ENCODE measurements at places on chromosomes 16 and 17. TPM values are rescaled to one million over a fixed set of nuclear protein-coding genes. Genes with fewer than 3 reads are reported as not detected.

The COQ9 gene
- 65.6 TPM for total RNA-seq

The BRICD5 gene
- 18.6 TPM for total RNA-seq

DNA sequence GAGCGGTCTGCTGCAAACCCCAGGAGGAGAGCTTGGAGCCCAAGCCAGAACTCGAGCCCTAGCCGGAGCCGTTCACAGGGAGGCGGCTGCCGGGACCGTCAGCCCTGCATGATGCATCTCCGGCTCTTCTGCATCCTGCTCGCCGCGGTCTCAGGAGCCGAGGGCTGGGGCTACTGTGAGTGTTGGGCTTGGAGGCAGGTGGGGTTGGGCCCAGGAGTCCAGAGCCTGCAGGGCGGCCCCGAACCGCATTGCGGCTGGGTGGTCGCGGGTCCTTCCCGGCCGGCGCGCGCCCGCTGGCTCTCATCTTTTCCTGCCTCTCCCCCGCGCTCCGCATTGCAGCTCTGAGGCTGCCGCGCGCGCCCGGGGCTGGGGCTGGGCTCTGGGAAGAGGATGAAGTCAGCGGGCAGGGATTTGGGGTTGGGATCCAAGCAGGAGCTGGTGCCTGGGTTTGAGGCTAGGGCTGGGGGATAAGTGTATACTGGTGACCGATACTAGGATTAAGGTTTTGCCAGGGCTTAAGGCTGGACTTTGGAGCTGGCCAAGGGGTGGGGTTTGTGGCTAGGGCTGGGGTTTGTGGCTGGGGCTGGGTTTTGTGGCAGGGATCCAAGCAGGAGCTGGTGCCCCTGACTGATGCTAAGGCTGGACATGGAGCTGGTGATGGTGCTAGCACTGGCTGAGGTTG is 532 bp downstream of the CNTNAP1 start:
- no peak overlapping the region for H3K27ac ChIP-seq
- H3K36me3 ChIP-seq: no peaks in the 10 kb centered on the region
- no peaks in the 10 kb centered on the region for H3K27me3 ChIP-seq

DNA sequence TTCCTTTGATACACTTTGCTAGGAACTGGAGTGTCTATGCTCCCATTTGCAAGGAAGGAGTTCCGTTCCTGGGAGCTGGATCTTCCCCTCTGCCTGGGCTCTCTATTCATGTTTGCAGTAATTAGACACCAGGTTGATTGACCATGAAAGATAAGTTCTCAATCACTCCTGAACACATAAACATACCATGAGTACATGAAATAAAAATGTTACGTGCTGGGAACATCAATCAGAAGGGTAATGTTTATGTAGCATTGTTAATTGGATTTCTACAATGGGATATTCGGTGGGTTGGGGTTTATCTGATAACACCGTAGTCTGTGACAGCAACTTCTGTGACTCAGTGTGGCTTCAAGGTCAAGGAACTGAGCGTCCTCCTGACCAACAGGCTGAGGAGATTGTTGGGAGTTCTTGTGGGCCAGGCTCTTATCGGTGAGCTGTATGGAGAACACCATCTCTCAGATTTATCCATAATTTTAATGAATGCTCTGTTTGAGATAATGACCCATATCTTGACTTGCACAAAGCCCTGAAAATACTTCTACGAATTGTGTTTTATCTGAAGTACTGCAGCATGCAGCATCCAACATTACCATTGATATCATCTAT is 136.4 kb downstream of the NPIPB5 start:
- peaks cover 78% of the 10 kb centered on the region for H3K27me3 ChIP-seq
- H3K36me3 ChIP-seq: no peaks in the 10 kb centered on the region
- DNase-seq: no peak
- no peaks in the 10 kb centered on the region for H3K4me1 ChIP-seq
- no peak overlapping the region for H3K27ac ChIP-seq

DNA sequence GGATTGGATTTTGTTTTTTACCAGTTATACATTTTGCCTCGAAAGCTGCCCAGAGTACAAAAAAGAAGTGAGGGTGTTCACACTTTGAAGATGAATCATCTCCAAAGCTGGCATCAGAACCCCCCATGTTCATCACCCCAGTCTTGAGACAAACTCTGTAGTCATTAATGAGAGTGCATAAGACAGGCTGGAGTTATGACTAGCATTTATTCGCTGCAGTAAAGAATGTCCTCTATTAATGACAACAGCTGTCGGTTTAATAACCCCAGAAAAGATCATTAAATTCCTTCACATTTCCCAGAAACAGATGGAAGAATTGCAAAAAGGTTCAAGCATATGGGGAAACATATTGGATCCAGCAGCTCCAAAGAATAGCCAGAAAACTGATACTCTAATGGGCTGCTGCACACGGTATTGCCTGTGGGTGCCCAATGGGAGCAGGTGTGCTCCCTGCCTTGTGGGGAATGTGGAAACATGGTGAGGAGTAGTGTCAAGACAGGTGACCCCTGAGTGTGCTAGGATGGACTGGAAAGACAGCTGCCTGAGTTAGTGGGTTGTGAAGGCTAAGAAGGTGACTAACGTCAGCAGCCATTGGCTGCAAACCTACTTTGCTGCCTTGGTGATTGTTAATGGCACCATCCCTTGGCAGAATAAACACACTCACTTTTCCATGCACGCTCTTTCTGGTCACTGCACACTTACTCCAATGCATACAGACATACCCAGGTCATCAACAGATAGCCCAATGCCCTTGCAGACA is 81.9 kb downstream of the AIPL1 start:
- DNase-seq: no peak
- H3K27ac ChIP-seq: no peak overlapping the region
- H3K4me3 ChIP-seq: no peak overlapping the region
- H3K4me1 ChIP-seq: no peaks in the 10 kb centered on the region
- H3K27me3 ChIP-seq: peaks cover 42% of the 10 kb centered on the region

DNA sequence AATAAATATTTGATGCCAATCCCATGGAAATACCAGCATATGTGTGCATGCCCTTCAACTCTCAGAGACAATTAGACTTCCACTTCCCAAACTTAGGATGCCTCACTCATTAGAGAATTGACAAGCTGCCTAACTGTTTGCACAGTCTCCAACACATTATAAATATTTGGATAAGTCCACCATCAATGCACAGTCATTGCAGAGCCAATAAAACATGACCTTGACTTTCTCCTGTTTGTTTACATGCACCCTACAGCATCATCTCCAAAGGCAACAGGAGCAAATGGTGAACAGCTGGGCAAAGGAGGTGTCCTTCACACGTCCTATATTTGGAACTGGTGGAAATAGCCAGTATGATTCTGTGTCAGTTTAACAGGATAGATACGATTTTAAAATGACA is 804.4 kb upstream of the RBFOX1 start:
- no peaks in the 10 kb centered on the region for H3K36me3 ChIP-seq
- no peaks in the 10 kb centered on the region for H3K4me1 ChIP-seq
- no peak overlapping the region for H3K27ac ChIP-seq
- no peaks in the 10 kb centered on the region for H3K27me3 ChIP-seq
- no peak overlapping the region for H3K4me3 ChIP-seq

- peak; percentile 90 for DNase-seq
- peaks cover 59% of the 10 kb centered on the region for H3K4me1 ChIP-seq
- peaks cover 10% of the 10 kb centered on the region for H3K36me3 ChIP-seq
- H3K27ac ChIP-seq: peak overlapping the region; percentile 50
- H3K4me3 ChIP-seq: no peak overlapping the region
These were observed 174.8 kb downstream of the PRKCB start for GRCh38 chr16:24010440-24011089.

DNA sequence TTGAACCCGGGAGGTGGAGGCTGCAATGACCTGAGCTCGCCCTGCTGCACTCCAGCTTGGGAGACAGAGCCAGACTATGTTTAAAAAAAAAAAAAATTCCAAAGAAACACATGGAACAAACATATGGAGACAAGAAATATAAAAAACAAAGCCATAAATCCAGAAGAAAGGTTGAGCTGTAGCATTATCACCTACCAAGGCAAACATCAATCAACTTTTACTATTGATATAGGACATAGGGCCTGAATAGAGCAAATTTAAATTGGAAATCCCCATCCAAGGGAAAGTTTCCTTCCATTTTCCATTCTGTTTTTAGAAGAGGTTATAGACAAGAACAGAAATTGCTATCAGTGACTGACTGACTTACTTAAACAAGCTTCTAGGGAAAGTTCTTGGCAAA is 56.6 kb downstream of the SSH2 start:
- H3K27ac ChIP-seq: no peak overlapping the region
- no peaks in the 10 kb centered on the region for H3K36me3 ChIP-seq
- DNase-seq: no peak
- H3K4me1 ChIP-seq: peaks cover 29% of the 10 kb centered on the region
- no peak overlapping the region for H3K4me3 ChIP-seq
- no peaks in the 10 kb centered on the region for H3K27me3 ChIP-seq

DNA sequence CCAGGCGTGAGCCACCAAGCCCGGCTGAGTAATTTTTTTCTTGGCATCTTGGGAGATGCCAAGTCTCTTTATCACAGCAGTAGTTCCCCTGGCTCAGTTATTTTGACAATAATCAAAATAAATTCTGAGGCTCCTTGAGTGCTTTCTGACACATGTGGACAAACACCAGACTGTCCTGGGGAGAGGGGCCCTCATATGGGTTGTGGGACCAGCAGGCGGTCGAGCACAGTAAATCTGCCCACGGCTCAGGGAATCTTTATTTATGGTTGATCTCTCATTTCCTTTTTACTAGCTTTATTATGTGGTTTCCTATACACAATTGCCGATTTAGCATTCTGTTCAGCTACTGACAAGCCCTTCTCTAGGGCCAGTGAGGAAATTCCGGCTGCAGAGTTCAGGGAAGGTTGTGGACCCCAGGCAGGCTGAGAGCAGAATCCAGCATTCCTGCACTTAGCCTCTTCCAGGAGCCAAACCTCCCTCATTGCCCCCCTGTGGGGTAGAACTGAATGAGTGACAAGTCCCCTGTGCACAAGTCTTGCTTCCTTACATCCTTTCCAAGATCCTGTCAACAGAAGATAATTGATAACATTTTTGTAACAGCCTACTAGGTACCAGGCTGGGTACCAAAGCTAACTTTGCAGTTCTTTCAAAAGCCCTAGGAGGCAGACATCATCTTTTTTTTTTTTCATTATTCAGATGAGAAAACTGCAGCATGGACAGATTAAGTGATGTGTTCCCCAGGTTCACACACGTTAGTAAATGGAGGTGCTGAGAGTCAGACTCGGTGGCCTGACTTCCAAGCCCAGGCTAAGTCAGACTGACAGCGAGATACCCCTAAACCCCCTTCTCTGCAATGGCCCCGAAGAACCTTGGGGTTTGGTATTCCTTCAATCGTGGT is 40.2 kb downstream of the HS3ST3B1 start:
- DNase-seq: peak; percentile 35
- H3K27ac ChIP-seq: no peak overlapping the region
- H3K36me3 ChIP-seq: no peaks in the 10 kb centered on the region
- H3K27me3 ChIP-seq: peaks cover 8% of the 10 kb centered on the region
- H3K4me3 ChIP-seq: no peak overlapping the region

DNA sequence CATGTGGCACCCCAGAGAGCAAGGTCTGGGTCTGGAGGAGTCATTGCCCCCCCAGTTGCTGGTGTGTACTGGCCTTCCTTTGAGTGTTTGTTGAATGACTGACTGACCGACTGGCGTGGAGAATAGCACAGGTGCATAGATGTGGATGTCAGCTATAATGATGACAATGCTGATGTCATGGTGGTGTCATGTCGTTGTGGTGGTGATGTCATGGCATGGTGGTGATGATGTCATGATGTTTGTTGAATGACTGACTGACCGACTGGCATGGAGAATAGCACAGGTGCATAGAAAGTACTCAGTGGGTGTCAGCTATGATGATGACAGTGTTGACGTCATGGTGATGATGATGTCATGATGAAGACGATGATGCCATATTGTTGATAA is 22.1 kb downstream of the TMEM114 start:
- peak overlapping the region; percentile 100 for H3K27ac ChIP-seq
- peak; percentile 12 for DNase-seq
- peaks cover 46% of the 10 kb centered on the region for H3K4me1 ChIP-seq
- H3K36me3 ChIP-seq: no peaks in the 10 kb centered on the region
- no peaks in the 10 kb centered on the region for H3K27me3 ChIP-seq
- no peak overlapping the region for H3K4me3 ChIP-seq

- H3K27ac ChIP-seq: no peak overlapping the region
- peaks cover 44% of the 10 kb centered on the region for H3K4me1 ChIP-seq
- no peaks in the 10 kb centered on the region for H3K27me3 ChIP-seq
- no peak for DNase-seq
- no peaks in the 10 kb centered on the region for H3K36me3 ChIP-seq
- no peak overlapping the region for H3K4me3 ChIP-seq
These were observed 121.5 kb downstream of the PRKCB start for GRCh38 chr16:23957287-23957686.

GRCh38 chr16:67647111-67647651 is 2.2 kb downstream of the CARMIL2 start:
- no peak for DNase-seq
- no peak overlapping the region for H3K4me3 ChIP-seq
- peaks cover 47% of the 10 kb centered on the region for H3K27me3 ChIP-seq
- no peaks in the 10 kb centered on the region for H3K4me1 ChIP-seq
- H3K27ac ChIP-seq: no peak overlapping the region
- H3K36me3 ChIP-seq: no peaks in the 10 kb centered on the region

DNA sequence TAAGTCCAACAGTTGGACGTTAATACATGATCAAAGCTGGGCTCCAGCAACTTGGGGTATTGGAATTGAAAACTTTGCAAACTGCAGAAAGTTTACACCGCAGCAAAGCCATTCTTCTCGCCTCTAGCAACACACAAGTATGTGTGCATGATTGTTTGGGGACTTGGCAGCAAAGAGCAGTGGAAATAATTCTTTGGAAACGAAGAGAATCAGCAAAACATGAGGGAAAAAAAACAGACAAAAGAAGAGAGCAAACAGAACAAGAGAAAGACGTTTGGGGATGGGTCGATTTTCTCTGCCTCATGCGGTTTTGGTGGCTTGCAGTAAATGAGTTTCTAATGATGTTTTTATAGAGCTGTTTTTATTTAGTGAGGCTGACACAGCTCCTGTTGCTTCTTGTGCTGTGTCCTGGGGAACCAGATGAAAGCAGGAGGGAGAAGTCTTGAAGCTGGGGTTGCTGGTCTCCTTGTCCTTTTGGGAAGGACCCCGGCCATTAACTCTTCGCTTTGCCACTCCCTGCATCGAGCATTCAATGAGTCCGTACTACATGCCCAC is 502.9 kb downstream of the GRIN2A start:
- peaks cover 27% of the 10 kb centered on the region for H3K27me3 ChIP-seq
- no peaks in the 10 kb centered on the region for H3K4me1 ChIP-seq
- no peak for DNase-seq
- no peak overlapping the region for H3K4me3 ChIP-seq
- H3K27ac ChIP-seq: no peak overlapping the region

- H3K36me3 ChIP-seq: no peaks in the 10 kb centered on the region
- no peaks in the 10 kb centered on the region for H3K27me3 ChIP-seq
- H3K27ac ChIP-seq: no peak overlapping the region
- no peak for DNase-seq
- H3K4me3 ChIP-seq: no peak overlapping the region
These were observed 12.6 kb upstream of the FOXJ1 start for GRCh38 chr17:76153640-76154039.

DNA sequence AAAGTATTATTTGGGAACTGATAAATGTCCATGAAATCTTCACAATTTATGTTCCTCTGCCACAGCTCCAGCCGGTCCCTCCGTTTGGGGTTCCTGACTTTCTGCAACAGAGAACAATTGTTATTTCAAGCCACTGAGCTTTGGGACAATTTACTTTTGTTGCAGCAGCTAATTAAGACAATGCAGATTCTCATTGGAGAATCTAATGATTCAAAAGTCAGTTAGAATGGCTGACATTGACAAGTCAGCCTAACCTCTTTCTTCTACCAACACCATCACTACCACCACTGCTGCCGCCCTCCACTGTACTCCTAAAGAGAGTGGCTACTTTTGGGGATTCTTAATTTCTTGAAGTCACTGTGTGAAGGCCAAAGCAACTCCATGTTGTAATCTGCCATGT is 15.0 kb upstream of the HEATR6 start:
- H3K4me3 ChIP-seq: no peak overlapping the region
- no peak for DNase-seq
- no peaks in the 10 kb centered on the region for H3K4me1 ChIP-seq
- H3K27me3 ChIP-seq: no peaks in the 10 kb centered on the region
- no peaks in the 10 kb centered on the region for H3K36me3 ChIP-seq
